Suppressor macrophage treated with lipopolysaccharide for 4 hours (primary cell): ENCODE measurements at places on chromosomes 3 and 15.

DNA sequence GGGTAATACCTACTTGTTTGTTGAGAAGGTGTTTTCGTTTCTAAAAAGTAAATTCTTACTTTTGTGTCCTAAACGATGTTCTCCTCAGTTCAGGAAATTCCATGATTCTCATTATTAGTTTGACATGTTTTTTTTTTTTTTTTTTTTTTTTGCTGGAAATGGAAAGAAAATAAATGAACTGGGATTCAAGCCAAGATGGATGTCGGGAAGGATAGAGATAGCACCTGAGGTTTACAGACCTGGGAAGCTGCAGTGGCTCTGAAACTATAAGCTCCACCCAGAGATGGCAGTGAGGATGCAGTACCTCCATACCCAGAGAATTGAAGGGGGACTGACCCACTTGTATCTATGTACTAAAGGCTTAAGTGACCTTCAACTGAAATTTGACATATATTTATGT is 334.6 kb upstream of the TGFBR2 start:
- DNase-seq = no peak

DNA sequence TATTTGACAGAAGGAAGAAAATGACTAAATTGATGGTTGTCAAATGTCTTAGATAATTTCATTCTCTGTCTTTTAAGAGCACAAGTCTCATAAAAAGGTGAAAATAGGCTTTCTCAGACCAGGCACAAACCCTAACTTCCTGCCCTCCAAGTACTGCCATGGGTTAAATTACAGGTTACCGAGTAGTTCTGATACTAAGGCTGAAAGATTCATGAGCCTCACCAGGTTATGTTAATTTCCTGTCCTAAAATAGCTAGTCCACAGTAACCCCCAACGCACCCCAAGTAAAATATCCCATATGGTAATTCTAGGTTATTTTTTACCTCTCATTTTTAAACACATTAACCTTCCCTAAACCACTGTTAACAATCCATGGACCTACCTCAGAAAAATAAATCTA is 42.0 kb downstream of the GSK3B start:
- no peak for DNase-seq

DNA sequence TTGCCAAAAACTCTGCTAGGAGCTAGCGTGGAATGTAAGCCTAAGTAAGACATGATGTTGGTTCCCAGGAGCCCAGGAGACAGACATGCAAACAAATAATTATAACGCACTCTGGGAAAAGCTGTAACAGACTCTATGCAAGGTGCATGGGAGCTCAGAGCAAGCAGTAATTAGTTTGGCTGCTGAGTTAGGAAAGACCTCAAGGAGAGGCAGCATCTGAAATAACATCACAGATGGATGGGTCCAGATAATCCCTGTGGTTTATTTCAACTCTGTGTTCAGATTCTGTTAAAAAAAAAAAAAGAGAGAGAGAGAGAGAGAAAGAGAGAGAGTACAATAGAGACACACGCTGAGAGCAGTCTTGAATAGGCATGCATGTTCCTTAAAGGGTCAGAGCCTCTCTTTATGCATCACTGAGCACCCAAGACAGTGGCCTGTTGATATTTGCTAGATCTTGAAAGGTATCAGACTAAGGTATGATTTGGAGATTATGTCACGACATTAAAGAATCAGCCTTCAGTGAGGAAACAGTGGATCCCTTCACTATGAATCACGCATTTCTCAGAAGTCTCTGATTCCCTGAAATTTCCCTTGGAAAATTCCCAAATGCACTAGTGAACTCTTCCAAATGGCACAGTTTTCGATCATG is 124.4 kb upstream of the LIPC start:
- DNase-seq = no peak

DNA sequence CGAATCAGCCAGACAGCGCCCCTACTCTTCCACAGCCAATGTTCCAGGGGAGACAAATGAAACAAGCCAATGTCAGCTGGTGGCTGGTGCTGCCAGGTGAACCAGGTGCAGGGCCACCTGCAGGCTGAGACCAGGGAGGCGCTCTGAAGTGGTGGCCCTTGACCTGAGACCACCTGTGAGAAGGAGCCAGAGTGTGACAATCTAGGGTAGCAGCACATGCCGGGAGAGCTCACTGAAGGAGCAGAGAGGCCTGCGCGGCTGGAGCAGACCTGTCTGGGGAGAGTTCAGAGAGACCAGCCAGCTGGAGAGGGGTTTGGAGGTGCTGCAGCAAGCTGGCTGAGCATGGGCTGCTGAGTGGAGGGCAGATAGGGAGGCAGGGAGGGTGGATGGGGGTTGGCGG is 693 bp upstream of the STAB1 start:
- DNase-seq = no peak

DNA sequence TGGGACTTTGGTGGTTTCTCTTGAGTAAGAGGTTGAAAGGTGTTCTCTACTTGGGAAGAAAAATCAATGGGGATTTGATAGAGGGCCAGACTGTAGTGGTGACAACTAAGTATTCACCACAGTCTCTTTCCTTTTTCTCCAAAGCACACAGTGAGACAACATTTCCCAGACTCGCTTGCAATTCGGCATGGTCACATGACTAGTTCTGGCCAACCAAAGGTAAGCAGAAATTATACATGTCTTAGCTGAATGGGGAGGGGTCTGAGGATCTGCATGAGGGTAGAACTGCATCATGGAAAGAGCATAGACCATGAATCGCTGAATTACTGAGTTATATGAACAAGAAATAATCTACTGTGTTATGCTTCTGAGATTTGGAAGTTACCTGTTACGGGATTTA is 144.5 kb upstream of the MYRIP start:
- DNase-seq = no peak

GRCh38 chr3:55624238-55624637 is 137.1 kb upstream of the WNT5A start:
- DNase-seq = peak; percentile 96

GRCh38 chr3:168250415-168250861 is 154.7 kb upstream of the GOLIM4 start:
- peak; percentile 6 for DNase-seq

GRCh38 chr3:111963424-111963823 is 15.4 kb upstream of the ABHD10 start:
- peak; percentile 81 for DNase-seq

DNA sequence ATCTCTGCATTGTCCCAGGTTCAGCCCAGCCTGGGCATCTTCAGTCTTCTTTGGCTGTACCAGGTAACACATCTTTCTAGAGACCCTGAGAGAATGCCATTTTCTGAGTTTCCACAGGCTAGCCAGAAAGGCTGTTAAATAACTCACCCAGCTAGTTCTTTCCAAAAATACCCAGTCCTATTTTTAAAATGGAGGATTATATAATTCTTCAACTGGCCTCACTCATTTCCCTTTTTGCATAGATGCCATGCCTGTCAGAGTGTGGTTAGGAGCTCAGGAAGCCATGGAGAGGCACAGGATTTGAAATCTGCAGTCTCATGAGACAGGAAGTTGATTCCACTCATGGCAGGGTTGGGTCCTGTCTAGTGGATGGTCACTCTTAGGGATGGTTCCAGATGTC is 39.8 kb downstream of the CEMIP start:
- DNase-seq = peak; percentile 37

DNA sequence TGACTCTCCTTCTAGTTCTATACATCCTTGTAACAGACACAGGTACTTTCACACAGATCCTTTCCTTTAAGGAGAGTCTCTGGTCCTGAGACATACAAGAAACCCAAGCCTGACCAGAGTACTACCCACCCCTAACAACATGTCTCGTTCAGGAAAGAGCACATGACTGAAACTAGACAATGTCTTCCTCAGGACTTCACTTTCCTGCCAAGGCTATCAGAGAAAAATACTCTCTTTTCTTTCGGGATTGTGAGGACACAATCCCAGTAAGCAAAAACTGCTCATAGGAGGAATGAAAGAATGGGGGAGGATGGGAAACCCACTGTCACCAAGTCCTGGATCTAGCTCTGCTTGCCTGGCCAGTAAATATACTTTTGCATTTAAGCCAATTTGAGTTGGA is 11.5 kb upstream of the ANKRD28 start:
- DNase-seq = no peak

GRCh38 chr3:197286678-197287077 is 11.7 kb downstream of the DLG1 start:
- DNase-seq = no peak

GRCh38 chr3:186340204-186340603 is 21.8 kb downstream of the DGKG start:
- no peak for DNase-seq

DNA sequence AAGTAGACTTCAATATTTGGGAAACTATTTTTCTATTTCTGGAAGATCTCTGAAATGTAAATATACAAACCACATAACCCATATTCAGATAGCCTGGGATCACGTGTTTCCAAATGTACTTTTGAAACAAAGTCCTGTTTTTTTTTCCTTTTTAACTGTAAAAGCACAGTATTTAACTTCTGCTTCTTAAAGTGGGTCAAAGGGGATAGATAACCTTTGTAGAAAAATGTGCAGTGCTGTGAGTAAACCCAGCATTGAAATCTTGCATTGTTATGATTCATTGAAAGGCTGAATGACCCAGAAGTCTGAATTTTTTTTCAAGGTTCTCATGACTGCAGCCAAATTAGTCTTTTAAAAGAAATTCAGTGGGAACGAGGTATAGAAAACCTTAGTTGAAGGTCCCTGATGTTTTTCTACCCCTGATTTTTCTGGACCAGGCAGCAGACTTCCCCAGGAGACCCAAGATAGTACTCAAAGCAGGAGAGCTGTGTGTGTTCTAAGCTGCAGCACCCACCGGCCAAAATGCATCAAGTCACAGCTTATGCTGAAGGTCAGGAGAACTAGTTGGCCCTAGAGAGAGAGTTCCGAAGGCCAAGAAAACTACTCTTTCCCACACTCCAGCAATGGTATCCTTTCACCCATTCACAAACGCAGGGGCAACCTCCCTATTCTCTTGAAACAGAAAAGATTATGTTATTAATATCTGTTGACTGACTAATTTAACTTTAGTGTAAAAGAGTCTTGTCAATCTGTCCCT is 43.6 kb upstream of the APH1B start:
- DNase-seq = peak; percentile 70

GRCh38 chr3:190676481-190676880 is 162.6 kb downstream of the IL1RAP start:
- DNase-seq = no peak

GRCh38 chr3:10764259-10765051 is 51.6 kb upstream of the SLC6A11 start:
- no peak for DNase-seq

- DNase-seq = no peak
Measured at GRCh38 chr15:43128980-43129335, 4.4 kb upstream of the TMEM62 start.

- DNase-seq = no peak
Measured at GRCh38 chr3:62277986-62278385, 95.4 kb downstream of the FEZF2 start.

GRCh38 chr15:62758126-62758951 is 284.2 kb upstream of the TPM1 start:
- no peak for DNase-seq

- no peak for DNase-seq
Measured at GRCh38 chr3:195258449-195259153, 12.4 kb downstream of the XXYLT1 start.

DNA sequence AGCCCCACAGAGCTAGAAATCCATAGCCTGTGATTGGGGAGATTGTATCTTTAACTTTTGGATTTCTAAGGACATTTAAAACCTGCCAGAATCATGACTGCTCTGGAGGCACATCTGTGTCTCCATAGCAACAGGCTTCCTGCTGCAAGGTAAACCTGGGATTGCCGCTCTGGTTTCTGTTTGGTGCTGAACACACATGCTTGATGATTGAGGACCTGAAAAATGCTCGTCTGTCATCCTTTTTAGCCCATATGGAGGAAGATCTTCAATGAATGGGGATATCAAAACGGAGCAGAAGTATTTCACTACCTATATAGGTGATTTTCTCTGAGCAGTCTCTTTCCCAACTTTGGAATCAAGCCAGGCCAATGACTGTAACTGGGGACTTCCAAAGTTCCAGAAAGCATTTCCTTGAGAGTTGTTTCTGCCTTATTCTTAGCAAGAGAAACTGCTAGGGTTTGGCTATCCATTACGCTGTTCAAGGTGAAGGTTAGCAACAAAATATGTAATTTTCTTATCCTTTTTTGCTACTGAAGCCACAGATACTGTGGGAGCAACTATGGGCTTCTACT is 96.5 kb upstream of the TNIK start:
- DNase-seq = no peak

- peak; percentile 31 for DNase-seq
Measured at GRCh38 chr3:159941038-159942000, 47.3 kb upstream of the IL12A start.

DNA sequence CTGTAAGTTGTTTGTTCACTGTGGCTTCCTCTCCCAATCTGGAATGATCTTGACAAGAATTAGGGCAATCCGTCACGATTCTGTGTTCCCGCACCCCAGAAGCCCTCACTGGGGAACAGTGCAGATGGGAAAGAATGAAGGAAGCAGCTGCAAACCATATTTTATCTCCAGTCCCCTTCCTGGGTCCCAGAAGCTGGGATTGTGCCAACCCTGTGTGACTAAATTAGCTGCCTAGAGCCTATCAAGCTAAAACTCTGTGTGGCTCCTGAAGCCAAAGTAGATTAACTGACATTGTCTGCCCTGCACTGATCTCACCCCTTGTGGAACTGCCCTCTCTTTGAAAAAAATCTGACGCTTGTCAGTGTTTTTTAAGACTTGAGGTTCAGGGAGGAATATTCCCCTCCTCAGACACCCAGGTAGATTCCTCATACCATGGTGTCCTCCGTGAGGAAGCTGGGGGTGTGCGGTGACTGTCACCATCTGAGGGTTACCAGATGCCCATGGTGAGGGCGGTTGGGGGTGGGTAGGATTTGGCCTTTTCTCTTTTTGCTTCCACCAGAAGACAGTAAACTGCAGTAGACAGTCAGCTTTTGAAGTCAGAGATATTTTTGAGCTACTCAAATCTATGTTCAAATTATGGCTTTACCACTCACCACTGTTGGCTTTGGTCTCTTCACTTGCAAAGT is 358.3 kb upstream of the TPM1 start:
- DNase-seq = no peak

DNA sequence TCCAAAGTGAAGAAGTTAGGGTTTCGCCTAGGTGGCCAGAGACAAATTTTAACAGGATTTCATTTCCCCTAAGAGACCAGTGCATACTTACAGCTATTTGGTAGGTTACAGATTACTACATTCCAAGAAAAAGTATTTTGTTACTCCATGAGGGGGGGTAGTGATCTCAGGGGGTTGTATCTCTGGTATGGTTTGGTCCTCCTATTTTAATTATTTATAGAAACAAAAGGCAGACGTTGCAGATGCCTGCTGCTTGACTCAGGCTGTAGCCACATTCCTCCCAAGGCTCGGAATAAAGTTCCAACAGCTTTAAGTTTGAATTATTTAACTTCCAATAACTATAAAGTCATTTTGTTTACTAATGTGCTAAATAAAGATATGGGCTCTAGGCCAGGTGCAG is 1.3 kb upstream of the TRIM59 start:
- no peak for DNase-seq

GRCh38 chr3:16369276-16369675 is 104.3 kb downstream of the OXNAD1 start:
- DNase-seq = no peak

GRCh38 chr3:175421902-175422301 is 562.8 kb downstream of the NAALADL2 start:
- no peak for DNase-seq

GRCh38 chr3:172107403-172107802 is 68.0 kb downstream of the FNDC3B start:
- DNase-seq = peak; percentile 51
